ENCODE measurements at places on chromosomes 16 and 17.
A peak's percentile ranks its signal among the peaks of the same experiment; 100 is the strongest.

DNA sequence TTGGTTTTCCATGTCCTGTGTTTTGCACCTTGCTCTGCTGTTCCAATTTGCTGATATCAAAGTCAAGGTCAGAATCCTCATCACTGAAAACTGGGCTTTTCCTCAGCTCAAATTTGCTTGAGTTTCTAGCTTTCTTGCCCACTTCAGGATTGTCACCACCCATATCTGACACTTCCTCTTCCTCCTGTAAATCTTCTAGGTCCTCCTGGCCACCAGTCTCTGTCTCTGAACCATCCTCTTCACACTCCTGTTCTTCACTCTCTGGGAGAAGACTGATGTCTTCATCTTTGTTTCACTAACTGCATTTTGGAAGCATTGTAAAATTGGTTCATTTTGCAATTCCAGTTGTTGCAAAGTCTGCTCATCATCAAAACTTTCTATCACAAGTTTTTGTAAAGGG lies 63.4 kb upstream of the RBL2 start:
- no peak for DNase-seq

- no peak for DNase-seq
These were observed 3.6 kb downstream of the ALKBH5 start for GRCh38 chr17:18187226-18187625.

GRCh38 chr17:76948726-76949342 lies 80.6 kb downstream of the MGAT5B start:
- DNase-seq: no peak

DNA sequence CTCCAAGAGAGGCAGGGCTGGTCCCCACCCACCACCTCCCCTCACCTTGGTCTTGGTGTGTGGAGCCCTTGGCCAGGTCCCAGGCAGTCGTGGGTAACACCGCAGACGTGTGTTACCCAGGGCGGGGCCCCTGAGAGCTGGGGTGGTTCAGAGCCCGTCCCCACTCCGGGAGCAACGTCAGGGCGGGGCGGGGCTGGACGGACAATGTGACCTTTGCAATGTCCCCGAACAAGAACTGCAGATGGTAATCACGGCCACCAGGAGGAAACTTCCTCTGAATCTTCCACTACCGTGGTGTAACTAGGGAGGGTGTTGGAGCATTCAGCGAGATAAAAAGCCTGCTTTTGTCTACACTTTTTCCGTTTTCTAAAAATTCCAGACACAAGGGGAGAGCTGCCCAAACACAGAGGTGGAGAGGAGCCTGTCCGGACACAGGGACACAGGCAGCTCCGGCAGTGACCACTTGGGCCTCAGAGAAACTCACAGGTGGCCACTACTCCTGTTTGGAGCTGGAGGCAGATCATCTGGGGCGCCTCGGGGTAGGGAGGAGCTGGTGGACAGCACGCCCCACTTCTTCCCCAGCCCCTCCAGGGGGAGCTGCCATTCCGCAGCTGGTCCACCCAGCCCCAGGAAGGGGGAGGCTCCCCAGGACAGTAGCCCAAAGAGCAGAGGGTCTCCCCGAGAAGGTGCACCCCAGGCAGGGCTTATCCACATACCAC lies 14.2 kb upstream of the SLC38A10 start:
- DNase-seq: no peak

DNA sequence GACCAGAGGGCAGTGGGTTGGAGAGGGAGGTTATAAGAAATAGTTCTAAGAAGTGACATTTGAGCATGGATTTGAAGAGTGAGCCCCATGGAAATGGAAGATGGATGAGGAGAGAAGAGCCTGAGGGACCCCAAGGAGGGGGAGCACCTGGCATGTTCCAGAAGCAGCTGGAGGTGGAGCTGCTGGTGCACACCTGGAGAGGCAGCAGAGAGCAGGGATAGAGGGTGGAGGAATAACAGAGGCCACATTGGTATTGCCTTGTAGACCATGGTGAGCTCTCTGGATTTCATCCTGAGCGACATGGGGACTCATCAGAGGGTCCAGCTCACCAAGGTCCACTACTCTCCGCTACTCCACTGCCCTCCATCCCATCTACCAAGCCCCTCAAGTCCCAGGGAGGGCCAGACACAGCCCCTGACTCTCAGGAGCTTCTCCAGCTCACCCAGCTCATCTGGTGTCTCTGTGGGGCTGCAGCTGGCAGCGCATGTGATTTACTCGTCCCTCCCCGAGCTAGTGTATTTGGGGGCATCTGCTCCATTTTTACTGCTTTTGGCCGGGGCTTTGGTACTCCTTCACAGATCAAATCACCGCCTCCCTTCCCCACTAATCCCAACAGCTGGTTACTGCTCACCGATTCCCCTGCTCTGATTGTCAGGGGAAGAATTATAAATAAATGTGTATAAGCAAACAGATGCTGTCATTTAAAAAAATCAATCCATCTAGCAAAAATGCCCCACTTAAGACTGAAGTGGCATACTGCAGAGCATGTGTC lies 22.1 kb upstream of the KDM8 start:
- DNase-seq: no peak

GRCh38 chr16:3009568-3010390 lies 2.9 kb upstream of the CLDN9 start:
- DNase-seq: no peak

- DNase-seq: peak; percentile 26
These were observed 81.1 kb downstream of the MSI2 start for GRCh38 chr17:57337390-57337789.

DNA sequence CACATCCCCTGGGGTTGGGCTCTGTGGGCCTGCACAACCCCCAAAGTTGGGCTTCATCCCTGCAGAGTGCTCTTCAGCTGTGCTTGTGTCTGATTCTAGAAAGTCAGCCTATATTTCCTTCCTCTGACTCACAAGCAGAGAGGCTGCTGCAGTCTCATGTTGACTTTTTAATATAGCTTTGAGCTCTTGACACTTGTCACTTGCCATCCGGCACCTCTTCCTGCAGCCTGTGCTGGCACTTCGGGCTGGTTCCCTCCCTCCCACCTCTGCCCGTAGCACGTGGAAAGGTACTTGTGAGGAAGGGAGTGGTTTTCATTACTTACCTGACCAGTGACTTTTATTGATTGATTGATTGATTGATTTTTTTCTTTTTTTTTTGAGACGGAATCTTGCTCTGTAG lies 19.0 kb upstream of the JPT2 start:
- no peak for DNase-seq

GRCh38 chr17:31379597-31380205 lies 11.8 kb upstream of the RAB11FIP4 start:
- DNase-seq: no peak

DNA sequence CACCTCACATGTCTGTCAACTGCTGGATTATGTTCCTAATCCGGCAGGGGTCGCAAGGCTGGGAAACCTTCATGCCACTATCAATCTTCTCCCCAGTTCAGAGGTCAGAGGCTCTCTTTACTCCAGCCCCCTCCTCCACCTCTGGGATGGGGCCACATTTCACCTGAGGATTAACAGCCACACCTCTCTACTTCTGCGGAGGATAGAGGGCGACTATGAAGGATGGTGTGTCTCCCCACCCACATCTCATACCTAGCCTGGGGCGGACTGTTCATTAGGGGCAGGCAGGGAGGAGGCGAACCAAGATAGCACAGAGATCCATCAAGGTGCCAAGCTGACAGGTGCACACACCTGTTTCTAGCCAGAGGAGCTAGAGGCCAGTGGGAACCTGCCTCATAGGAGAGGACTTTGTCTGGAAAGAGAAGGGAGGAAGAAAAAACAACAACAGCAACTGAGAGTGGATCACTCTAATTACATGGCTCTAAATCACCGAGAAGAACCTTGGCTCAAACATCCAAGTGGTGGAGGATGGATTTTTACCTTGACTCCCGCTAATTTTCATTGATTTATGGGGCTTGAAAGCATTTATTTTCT lies 41.9 kb upstream of the SKAP1 start:
- peak; percentile 87 for DNase-seq

GRCh38 chr17:78528541-78528940 lies 48.7 kb downstream of the DNAH17 start:
- peak; percentile 16 for DNase-seq

DNA sequence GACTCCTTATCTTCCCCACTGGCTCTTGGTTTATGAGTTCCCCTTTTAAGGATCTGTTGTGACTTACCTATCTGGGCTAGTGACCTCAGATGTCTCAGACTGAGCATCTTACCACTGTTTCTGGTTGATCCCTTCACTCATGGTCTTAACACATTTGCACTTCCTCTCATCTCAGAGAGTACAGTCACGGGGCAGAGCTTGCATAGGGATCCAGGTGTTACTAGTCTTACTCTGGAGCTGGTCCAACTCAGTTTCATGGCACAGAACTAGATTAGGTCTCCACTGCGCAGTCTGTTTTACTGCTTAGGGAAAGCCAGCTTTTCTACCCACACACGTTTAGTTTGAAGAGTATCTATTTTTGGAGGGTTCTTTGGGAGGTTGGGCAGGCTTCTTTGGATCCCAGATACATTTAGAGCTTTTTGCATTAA lies 10.2 kb downstream of the GABARAPL2 start:
- no peak for DNase-seq

- no peak for DNase-seq
These were observed 15.9 kb upstream of the TBX2 start for GRCh38 chr17:61383689-61384201.

All from DMS79 (cell line).